ENCODE measurements at places on chromosomes 11 and 22.

- H3K4me3 ChIP-seq = no peak overlapping the region
- H3K36me3 ChIP-seq = peaks cover 33% of the 10 kb centered on the region
- no peaks in the 10 kb centered on the region for H3K27me3 ChIP-seq
- no peak for DNase-seq
Measured at GRCh38 chr11:44770401-44770800, 43.6 kb downstream of the TSPAN18 start.

- H3K27me3 ChIP-seq = no peaks in the 10 kb centered on the region
- no peak overlapping the region for H3K27ac ChIP-seq
- no peak for DNase-seq
- no peak overlapping the region for H3K4me3 ChIP-seq
Measured at GRCh38 chr11:112922606-112923005, 38.6 kb upstream of the NCAM1 start.

DNA sequence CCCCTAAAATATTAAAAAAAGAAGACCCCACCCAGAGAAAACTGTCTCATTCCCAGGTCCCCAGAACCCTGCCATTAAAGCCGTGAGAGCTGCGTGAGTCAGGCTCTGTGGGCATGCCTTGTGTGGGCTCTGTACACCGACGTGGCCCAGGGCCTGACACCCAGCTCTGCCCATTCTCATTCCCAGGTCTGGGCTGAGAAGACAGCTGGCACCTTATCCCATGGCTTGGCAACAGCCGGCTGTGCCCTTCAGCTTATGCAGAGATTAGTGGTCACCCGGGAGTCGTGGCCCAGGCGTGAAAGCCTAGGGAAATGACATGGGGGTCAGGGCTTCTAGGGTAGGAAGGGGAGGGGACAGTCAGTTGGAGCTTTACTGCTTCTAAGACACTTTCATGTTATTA is 31.9 kb downstream of the OTOG start:
- H3K27me3 ChIP-seq = no peaks in the 10 kb centered on the region
- H3K27ac ChIP-seq = no peak overlapping the region
- no peaks in the 10 kb centered on the region for H3K36me3 ChIP-seq
- H3K4me1 ChIP-seq = no peaks in the 10 kb centered on the region
- no peak for DNase-seq

- no peaks in the 10 kb centered on the region for H3K27me3 ChIP-seq
- H3K4me1 ChIP-seq = no peaks in the 10 kb centered on the region
- no peaks in the 10 kb centered on the region for H3K36me3 ChIP-seq
- DNase-seq = no peak
- no peak overlapping the region for H3K4me3 ChIP-seq
Measured at GRCh38 chr11:75840522-75840921, 25.5 kb downstream of the UVRAG start.

DNA sequence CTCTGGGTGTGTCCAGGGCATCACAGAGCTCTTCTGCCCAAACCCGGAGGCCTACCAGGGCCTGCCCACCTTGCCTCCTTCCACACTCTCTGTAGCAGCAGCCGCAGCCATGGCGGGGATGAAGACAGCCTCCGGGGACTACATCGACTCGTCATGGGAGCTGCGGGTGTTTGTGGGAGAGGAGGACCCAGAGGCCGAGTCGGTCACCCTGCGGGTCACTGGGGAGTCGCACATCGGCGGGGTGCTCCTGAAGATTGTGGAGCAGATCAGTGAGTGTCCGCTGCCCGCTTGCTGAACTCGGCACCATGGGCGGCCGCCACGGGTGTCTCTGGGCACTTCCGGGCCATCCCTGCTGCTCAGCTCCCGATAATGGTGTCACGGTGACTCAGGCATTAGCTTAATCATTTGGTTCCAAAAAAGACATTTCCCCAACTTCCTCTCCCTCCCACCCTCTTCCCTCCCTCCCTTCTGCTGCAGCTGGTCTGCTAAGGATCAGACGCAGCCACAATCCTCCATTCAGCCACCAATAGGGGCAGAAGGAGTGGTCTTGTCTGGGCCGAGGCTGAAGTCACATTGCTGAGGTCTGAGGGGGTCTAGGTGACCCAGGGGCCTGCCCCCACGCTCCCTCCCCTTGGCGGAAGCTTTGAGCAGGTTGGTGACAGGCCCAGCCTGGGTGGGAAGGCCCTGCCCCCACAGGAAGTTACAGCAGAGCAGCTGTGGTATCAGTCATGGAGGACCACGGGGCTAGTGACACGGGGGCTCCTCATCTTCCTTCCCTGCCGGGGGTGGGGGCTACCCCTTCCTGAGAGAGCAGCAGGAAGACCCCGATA is 950 bp downstream of the FERMT3 start:
- peak overlapping the region; percentile 81 for H3K27ac ChIP-seq
- peak; percentile 46 for DNase-seq

GRCh38 chr11:58503361-58503856 is 4.5 kb downstream of the OR5B21 start:
- H3K27me3 ChIP-seq = no peaks in the 10 kb centered on the region
- no peak for DNase-seq
- H3K36me3 ChIP-seq = no peaks in the 10 kb centered on the region
- H3K4me3 ChIP-seq = no peak overlapping the region

- H3K4me1 ChIP-seq = no peaks in the 10 kb centered on the region
- DNase-seq = no peak
- no peaks in the 10 kb centered on the region for H3K36me3 ChIP-seq
- H3K4me3 ChIP-seq = no peak overlapping the region
Measured at GRCh38 chr11:70712471-70712870, 314.1 kb downstream of the CTTN start.
